Temporal lobe (tissue), 4 donors: ENCODE measurements at places on chromosomes 12 and 14. TPM values are rescaled to one million over a fixed set of nuclear protein-coding genes. Genes with fewer than 3 reads are reported as not detected.

The TMPRSS12 gene
- not detected for total RNA-seq

The KRT3 gene
- total RNA-seq, result not detected

The PLCZ1 gene
- 0.25 TPM for total RNA-seq

The C1R gene
- total RNA-seq, result 4.4 TPM

The CGRRF1 gene
- 17.0 TPM for total RNA-seq

The GARIN6 gene
- not detected for total RNA-seq
